Left renal cortex interstitium (tissue), 4 donors: ENCODE measurements at places on chromosomes 16 and 17.

DNA sequence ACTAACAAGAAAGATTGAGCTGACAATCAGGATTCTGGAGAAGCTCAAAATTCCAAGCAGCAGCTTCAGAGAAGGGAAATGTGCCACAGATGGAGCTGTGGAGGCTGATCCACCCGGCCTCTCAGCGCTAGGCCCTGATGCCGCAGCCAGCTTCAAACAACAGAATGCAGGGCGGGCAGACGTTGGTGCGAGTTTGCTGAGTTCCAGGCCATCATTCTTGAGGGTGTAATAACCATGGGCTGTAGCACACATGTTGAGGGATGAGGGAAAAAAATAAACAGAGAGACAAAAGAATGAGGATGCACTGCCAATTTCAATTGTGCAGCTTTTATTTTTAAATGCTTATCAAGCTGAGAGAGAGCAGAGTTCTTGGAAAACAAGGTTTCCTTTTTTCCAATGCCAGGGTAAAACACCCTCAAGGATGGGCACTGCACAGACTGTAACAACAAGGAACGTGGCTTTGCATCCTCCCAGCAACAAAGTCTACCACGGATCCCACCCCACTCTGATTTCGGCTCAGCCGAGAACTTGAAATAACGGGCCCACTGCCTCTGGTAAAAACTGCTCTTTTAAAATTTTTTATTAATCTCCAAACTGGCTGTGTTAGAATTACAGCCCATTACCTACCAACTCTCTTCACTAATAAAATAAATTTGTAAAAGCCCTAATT is 90.2 kb downstream of the SMG6 start:
- DNase-seq: no peak

- no peak for DNase-seq
Observed at GRCh38 chr17:17300624-17301568, 2.3 kb upstream of the NT5M start.

DNA sequence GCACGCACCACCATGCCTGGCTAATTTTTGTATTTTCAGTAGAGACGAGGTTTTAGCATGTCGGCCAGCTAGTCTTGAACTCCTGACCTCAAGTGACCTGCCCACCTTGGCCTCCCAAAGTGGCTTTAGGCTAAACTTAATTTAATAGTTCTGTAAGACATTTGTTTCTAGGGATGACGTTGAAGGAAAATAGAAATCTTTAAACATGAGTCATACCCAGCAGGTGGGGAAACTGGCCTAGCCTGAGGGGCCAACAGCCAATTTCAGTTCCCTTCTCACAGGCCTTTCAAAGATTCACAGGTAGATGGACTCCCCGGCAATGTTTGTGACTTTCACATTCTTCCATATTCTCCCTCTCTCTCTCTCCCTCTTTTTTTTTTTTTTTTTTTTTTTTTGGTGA is 18.1 kb upstream of the ITPRIPL2 start:
- no peak for DNase-seq

- DNase-seq: no peak
Observed at GRCh38 chr16:65710107-65710506, 588.2 kb upstream of the CDH11 start.

GRCh38 chr16:67421030-67421429 is 4.8 kb upstream of the ZDHHC1 start:
- DNase-seq: no peak

DNA sequence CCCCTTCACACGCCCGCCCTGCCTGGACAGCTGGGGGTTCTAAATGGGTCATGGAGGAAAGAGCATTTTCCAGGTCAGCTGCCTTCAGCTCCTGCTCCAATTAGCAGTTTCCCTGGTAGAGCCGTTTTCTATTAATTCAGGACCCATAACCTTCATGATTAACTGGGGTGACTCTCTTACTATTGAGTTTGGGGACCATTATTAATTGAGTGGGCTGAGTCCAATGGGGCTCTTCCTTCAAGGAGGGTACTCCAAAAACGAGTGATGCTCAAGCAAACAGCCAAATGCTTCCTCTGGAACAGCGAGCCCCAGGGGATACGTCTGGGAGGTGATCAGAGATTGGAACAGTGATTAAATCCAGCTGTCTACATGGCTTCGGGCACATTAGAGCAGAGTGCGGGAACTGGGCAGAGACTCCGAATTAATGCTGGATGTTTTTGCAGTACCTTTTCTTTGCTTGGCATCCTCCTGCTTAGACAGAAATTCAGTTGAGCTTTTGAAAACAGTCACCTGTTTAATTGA is 68.1 kb upstream of the CACNG3 start:
- DNase-seq: no peak

DNA sequence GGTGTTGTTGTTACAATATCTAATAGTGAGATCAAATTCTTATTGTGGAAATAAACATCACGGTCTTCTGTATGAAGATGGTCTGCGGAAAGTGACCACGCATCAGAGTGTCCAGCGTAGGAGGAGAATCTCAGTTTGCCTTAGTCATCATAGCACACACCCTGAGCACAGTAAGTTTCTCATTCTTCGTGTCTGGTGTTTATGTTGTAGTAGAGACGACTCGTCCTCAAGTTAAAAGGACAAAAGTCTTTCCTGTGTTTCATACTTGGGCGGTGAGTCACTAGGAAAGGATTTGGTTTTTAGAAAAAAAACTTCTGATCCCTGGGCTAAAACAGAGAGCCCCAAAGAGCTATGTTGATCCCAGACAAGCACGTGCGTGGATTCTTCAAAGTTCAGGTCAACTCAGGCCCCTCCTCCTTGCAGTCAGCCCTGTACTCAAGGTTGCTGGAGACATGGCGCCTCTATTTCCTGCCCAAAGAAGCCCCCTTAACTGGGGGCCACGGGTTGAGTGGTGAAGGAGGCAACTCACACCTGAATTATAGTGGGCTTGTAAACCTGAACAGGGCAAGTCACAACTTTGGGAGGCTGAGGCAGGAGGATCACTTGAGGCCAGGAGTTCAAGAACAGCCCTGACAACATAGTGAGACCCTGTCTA is 170.4 kb downstream of the ZFHX3 start:
- no peak for DNase-seq
